Activated T-helper 9 cell treated with anti-CD3 and anti-CD28 coated beads, Interleukin-2, amount 50 U/mL, for 16 hours (primary cell): ENCODE measurements at places on chromosomes 16 and 17.

DNA sequence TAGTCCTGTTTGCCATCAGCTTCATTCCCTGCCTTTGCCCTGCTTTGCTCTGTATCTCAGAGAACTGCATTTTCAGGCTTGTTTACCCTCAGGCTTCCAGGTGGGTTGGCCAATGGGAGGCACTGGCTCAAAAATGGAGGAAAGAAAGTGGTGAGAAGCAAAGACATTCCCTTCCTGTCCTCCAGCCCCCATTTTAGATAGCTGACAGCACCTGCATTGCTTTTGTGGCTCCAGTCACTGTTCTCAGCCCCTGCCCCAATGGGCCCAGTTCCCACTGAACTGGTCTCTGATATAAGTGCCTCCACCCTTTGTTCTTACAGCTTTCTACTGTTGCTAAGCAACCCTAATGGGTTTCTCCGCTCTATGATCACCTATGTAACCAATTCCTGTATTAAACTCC lies 19.4 kb upstream of the SDK2 start:
- DNase-seq, result no peak

DNA sequence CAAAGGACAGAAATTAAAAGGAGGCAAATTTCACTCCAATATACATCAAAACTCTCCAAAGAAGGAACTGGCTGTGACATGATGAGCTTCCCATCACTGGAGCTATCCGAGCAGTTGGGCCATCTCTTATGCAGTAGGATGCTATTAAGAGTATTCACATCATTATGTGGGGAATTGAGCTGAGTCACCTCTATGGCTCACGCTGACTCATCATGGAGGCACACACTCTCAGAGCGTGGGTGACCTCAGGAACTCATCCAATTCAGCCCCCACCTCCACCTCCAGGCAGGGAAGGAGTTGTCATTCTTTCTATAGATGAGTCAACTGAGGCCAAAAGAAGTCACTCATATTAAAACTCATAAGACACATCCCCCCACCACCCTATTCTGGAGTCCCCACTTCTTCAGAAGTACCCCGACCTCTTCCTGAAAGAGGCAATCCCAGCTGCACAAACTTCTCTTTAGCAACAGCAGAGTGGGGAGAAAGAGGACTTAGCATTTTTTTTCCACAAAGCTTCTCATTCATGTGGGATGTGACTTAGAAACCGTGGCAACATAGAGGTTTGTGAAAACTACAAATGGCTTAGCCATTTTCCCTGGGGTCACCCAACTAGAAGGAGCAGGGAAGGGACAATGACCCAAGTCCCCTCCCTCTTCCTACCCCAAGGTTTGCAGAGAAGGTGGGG lies 32.5 kb downstream of the ABCC12 start:
- DNase-seq, result peak; percentile 41

DNA sequence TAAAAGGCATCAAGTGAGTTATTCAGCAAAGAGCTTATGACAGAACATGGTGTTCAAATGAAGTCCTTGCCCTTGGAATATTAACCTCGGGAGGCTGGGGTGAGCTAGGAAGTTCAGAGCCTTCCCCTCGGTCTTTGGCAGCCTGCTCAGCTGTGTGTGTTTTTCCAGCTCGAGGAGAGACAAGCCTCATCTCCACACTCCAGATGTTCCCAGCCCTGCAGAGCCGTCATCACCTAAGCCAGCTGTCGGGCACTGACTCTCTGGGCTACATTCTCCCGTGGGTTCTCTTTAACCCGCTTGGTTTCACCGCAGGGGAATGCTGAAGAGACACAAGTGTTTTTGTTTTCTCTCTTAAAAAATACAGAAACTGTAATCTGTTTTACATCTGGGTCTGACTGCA lies 47.1 kb downstream of the IRX3 start:
- DNase-seq, result no peak

DNA sequence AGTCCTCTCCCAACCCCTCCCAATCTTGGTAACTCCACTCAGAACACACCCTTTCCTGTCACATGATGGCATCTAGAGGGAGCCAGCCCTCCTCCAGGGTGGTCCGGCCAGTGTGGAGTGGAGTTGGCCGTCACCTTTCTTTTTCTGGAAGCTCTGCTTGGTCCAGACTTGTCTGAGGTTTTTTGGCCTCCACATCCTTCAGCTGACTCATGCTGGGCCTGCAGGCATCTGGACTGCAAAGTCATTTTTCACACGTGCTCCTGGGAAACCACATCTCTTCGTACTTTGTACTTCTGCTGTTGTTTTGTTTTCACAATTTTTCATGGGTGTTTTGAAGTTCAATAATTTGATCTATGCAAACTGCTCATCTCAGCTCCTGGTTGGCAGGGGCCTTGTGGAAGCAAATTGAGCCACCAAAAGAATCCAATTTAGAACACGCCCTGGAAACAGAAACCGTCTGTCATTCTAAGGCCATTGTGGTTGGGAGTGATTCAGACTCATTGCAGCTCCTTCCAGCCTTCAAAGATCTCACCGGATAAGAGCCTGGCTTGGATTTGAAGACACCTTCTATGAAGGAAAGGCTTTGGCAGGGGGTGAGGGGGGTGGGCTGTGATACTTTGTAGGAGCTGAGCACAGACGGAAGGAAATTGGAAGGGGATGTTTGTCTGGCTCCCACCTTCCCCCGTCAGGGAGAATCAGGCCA lies 42.4 kb upstream of the NF1 start:
- DNase-seq, result no peak

- peak; percentile 32 for DNase-seq
Observed at GRCh38 chr17:27807567-27808470, 7.5 kb upstream of the NOS2 start.

- DNase-seq, result no peak
Observed at GRCh38 chr17:66431910-66432309, 129.5 kb downstream of the PRKCA start.

GRCh38 chr16:75260851-75261589 lies 9.6 kb upstream of the BCAR1 start:
- DNase-seq, result no peak

DNA sequence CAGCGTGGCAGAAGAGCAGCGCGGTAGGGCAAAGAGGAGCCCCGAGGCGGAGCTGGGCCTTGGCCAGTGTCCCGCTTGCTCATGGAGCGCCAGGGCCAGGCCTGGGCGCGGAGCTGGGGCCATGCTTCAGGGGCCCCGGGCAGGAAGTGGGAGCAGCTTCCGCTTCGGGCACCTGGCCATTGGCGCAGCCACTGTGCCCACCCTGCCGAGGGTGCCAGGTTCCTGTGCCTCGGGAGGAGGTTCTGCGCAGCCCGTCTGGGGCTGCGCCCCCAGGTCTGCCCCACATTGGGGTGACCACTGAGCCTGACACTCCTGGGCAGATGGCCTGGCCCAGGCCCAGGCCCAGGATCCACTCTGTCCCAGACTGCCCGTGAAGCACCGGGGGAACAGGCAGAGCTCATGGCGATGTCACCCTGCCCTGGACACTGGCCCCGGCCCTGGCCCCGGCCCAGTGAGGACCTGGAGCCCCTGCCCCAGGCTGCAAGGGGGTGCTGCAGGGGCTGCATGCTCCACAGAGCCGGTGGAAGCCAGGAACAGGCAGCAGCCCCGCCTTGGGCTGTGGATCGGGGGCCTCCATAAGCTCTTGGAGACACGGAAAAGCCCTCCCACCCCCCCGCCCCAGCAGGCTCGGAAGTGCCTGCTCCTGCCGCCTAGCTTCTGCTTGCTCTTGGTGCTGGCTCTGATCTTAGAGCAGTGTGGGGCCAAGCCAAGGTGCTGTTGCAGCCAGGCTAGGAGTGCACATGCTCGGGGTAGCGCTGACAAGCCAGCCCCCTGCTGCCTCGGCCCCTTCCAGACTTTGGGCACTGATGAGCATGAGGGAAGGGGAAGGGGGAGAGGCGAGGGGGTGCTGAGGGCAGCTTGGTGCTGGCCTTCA lies 35.9 kb upstream of the FOXJ1 start:
- DNase-seq, result no peak
